Right ventricle myocardium superior (tissue), 1 donor: ENCODE measurements at places on chromosomes 13 and 19. TPM values are rescaled to one million over a fixed set of nuclear protein-coding genes. Genes with fewer than 3 reads are reported as not detected.
A peak's percentile ranks its signal among the peaks of the same experiment; 100 is the strongest.

The ITGBL1 gene
- 6.8 TPM for total RNA-seq

The RASL11A gene
- 9.9 TPM for total RNA-seq

The ZNF565 gene
- total RNA-seq = 3.9 TPM

DNA sequence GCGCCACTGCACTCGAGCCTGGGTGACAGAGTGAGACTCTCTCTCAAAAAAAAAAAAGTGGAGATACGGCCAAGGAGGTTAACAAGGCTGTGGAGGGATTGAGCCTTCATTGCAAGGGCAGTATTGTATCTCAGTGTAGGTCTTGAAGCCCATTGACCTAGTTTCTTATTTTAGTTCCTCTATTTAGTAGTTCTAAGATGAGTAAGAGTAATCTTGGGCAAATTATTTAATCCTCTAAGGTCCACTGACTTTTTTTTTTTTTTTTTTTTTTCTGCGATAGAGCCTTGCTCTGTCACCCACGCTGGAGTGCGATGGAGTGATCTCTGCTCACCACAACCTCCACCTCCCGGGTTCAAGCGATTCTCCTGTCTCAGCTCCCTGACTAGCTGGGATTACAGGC, 14.3 kb upstream of the ILF3 start:
- no peak for DNase-seq

DNA sequence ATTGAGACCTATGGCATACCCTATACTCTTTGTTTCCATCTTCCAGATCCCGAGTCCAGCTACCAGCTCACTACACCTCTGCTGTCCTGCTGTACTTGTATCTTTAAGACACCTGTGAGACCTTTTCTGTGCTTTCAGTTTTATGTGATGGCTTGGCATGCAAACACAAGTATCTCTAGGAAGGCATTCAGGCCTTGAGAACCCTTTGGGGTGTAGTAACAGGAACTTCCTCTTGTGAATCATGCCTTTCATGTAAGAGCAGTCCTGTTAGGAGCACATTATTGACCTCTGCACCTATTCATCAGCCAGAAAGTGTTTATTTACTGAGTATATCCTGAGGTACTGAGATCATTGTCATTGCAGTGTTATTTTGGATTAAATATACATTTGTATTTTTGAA, 87.0 kb upstream of the HTR2A start:
- DNase-seq = no peak

- peak; percentile 77 for DNase-seq
These were observed 24.2 kb downstream of the GAS6 start for GRCh38 chr13:113839536-113840204.

- DNase-seq = no peak
These were observed 280.5 kb downstream of the UQCRFS1 start for GRCh38 chr19:28932446-28932845.

- DNase-seq = no peak
These were observed 251.0 kb upstream of the STARD13 start for GRCh38 chr13:33536601-33537000.
